ENCODE measurements at places on chromosomes 4 and X.

DNA sequence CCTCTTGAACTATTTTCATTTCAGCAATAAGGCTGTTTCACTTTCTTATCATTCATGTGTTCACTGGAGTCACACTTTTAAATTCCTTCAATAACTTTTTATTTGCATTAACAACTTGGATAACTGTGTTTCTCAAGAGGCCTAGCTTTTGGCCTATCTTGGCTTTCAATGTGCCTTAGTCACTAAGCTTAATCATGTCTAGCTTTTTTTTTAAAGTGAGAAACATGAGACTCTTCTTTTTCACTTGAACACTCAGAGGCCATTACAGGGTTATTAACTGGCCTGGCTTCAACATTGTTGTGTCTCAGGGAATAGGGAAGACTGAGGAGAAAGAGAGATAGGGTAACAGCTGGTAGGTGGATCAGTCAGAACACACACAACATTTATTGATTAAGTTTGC lies 64.0 kb upstream of the VCX2 start:
- no peak for DNase-seq

- DNase-seq: no peak
Observed at GRCh38 chr4:107714256-107714655, 5.8 kb downstream of the PAPSS1 start.

DNA sequence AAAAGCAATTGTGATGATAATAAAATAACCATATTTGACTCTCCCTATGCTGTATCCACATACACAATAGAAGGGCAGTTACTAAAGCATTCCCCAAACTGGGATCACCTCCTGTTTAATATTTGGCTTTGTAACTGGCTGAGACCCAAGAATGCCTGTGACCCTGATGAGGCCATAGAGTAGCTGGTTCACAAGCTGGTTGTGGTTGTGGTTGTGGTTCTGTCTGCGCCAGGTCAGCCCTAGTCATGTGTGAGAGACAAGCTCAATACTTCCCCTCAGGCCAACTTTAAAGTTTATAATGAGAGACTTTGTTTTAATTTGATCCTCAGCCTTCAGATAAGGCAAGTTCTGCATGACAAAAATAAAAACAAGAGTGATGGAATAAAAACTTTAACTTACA lies 209.9 kb downstream of the PARM1 start:
- DNase-seq: no peak

- DNase-seq: no peak
Observed at GRCh38 chr4:33058998-33059397, 2338.8 kb downstream of the PCDH7 start.
